ENCODE measurements at places on chromosomes 1 and 21.

GRCh38 chr1:234969011-234969441 is 159.6 kb downstream of the TOMM20 start:
- no peak for DNase-seq

DNA sequence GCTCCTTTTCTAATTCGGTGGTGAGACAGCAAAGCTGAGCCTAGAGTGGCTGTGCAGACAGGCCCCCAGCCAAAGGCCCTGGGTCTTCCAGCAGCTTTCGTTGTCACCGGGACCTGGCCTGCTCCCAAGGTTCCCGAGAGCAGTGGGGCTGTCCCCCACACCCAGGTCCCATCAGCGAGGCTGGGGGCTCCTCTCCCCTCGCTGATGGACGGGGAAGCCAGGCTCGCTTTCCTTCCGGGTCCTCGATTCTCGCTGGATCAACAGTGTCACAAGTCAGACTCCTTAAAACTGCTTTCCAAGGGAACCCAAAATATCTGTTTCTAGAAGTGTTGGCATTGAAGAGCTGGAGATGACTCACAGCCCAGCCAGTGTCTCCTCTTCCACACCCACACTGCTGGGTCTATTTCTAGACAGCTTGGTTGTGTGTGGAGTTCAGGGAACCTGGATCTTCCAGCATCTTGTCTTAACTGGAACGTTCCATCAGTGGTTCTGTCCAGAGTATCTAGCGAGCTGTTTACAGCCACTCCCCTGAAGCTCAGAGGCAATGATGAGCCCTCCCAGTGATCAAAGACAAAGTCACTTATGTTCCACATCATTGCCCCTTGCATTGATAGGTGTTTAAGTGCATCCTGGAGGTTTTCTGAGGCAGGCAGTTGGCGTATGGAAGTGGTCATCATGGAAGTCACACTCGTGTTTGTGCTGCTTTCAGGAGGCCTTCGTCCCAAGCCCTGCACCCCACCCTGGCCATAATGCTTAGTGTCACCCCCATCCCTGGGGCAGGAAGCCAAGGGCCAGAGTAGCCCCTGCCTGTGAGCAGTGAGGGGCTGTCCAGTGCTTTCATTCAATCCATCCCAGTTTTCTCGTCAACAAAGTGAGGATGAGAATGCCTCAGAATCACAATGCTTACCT is 35.2 kb downstream of the RRP1 start:
- no peak for DNase-seq

DNA sequence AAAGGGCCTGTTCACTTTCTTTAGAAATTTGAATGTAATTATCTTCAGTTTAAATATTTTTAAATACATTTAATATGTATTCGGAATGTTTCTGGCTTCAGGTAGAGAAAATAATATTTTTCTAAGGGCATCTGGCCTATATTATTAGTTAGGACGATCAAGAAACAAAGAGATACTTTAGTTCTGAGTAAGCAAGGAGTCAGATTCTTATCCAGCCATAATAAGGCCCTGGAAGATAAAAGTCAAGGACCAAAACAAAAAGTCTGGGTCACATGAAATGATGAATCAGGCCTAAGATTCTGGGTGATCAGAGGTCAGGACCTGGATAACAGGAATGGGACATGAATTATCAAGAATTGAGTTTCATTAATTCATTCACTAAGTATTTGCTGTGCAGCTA is 6.3 kb downstream of the PHC2 start:
- DNase-seq = no peak

DNA sequence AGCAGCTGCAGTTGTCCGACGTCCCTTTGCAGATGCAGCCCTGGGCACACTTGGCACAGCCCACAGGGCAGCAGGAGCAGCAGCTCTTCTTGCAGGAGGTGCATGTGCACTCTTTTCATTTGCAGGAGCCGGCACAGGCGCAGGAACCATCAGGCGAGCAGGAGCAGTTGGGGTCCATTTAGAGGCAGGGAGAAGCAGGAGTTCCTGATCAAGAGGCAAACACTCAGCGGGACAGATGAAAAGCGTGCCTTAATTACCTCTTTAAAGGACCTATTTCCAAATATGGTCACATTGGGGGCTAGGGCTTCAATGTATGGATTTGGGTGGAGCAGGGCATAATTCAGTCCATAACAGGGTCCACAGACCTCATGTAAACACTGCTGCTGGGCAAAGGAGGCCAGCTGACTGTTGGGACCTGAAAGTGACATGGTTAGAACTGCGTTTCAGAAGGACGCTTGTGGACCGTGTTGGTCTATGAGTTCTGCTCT is 4.3 kb upstream of the CPLANE2 start:
- no peak for DNase-seq

DNA sequence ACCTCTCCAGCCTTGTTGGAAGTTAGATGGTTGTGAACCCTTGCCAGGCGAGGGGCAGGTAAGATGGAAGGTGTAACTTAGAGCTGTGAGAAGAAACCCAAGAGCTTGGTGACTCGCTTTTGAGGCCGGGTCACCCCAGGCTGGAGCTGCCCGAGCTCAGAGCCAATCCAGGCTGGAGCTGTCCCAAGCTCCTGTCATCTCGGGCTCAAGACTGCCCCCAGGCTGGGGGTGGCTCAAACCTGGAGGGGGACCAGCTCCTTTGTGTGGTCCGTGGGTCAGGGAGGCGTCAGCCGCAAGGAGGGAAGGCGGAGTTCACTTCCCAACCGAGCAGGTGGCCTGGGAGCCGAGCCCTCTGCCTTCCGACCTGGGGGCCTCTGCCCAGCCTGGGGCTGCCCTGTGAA is 2.0 kb downstream of the HUNK start:
- DNase-seq = no peak

DNA sequence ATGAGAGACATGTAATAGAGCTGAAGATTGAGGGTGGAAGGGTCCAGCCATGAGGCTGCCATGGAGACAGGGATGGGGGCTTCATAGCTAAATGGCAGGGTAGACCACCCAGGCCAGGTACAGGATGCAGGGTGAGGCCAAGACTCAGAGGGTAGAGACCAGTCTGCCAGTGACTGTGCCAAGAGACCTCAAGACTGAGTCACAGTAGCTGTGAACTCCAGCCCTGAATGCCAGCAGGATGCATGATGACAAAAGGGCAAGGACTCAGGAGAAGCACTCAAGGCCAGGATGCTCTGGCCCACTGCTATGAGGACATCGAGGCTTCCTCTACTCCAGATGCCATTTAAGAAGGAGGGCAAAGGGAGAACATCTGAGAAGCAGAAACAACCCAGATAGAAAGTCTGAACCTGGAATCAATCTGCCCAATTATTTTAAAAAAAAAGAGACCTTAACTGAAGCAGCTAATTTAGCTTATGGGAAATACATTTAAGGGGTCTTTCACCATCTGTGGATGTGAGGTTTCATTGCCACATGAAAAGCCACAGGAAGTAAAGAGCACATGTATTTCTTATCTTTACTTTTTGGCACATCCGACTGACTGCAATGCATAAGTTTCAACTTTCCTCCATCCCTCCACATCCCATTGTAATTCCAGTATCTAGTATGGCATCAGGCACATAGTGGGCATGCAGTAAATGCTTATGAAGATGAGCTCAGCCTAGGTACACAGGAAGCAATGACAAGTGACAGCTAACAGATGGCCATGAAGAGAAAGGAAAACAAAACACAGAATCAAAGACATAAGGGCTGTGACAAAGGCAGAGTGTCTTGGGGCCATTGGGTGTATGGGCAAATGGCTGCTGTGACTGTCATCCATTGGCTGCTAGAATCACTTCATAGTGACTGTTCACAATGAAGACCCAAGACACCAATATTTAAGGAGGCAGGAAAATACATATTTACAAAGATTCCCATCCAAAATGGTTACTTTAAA is 40.2 kb downstream of the SUSD4 start:
- DNase-seq = no peak

- no peak for DNase-seq
These were observed 1.2 kb downstream of the SPATA46 start for GRCh38 chr1:162375463-162375862.

DNA sequence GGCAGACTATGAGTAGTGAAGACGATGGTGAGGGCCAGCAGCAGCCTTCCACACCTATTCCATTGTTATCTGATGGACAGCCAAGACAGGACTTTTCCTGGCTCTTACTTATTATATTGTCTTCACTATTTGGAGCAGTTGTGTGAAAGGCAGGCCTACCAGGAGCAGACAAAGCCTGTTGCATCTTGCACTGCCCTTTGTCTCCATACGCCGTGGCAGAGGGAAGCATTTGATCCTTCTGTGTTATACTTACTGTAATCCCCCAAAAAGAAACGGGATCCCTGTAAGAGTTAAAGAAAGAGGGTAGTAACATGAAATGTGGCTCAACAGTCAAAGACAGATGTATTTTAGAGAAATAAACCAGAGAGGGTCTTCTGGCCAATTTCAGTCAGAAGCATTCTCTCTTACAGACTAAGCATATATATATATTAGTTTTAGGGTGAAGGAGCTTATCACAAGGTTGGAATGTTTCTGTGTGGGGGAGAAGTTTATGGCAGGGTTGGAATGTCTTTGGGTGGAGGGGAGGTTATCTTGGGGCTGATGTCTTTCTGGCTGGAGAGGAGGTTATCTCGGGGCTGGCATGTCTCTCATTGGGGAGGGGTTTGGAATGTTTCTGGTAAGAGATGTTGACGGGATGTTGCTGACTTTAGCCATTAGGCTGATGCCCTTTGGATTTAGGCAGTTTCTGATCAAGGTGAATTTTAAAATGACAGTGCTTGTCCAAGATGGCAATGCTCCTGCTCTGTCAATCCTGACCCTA is 23.4 kb upstream of the HSD3B1 start:
- DNase-seq = no peak

DNA sequence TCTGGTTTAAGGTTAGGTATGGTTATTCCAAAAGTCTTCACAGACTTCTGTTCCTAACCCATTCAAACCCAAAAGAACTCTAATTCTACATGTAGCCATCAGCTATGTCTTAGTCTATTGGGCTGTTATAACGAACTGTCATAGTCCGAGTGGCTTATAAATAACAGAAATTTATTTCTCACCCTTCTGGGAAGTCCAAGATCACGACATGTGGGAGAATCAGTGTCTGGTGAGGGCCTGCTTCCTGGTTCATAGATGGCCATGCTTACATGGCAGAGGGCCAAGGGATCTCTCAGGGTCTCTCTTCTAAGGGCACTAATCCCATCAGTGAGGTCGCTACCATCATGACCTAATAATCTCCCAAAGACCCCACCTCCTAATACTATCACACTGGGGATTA is 103.0 kb upstream of the PPP2R5A start:
- no peak for DNase-seq

- DNase-seq = no peak
These were observed 104.6 kb downstream of the ADSS2 start for GRCh38 chr1:244346972-244347618.

- DNase-seq = no peak
These were observed 21.8 kb upstream of the HSD3B1 start for GRCh38 chr1:119485201-119485600.

- no peak for DNase-seq
These were observed 9.8 kb upstream of the MYSM1 start for GRCh38 chr1:58709540-58710175.

GRCh38 chr1:12157366-12158231 is 9.2 kb upstream of the TNFRSF1B start:
- no peak for DNase-seq

GRCh38 chr1:1881727-1882126 is 9.2 kb downstream of the GNB1 start:
- DNase-seq = no peak

DNA sequence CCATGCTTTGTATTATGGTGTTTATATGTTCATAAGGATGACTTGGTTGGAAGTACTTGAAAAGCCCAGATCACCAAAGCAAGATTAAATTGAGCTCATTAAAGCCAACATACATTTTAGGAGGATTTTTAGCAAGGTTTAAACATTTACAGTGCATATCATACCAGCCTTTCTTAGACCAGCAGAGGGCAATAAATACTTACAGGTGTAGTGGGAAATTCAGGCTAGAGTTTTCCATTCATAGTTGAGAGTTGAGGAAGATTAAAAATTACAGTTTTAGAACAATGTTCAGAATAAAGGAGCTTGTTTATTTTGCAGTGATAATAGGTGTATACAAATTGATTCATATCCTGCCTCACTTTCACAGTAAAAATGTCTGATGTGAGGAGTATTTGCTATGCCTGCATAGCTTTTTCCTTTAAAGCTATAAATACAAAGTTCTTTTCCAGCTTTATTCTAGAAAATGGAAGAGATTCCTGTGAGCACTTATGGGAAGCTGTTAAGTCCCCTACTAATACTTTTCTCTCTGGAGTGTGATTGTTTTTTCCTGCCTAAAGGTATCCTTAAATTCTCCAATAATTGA is 35.3 kb downstream of the DTL start:
- no peak for DNase-seq

- no peak for DNase-seq
These were observed 278.3 kb upstream of the NRIP1 start for GRCh38 chr21:15343066-15343465.

- DNase-seq = no peak
These were observed 5.4 kb downstream of the MEX3A start for GRCh38 chr1:156076609-156077429.

GRCh38 chr1:225544924-225545323 is 108.0 kb downstream of the ENAH start:
- DNase-seq = no peak

DNA sequence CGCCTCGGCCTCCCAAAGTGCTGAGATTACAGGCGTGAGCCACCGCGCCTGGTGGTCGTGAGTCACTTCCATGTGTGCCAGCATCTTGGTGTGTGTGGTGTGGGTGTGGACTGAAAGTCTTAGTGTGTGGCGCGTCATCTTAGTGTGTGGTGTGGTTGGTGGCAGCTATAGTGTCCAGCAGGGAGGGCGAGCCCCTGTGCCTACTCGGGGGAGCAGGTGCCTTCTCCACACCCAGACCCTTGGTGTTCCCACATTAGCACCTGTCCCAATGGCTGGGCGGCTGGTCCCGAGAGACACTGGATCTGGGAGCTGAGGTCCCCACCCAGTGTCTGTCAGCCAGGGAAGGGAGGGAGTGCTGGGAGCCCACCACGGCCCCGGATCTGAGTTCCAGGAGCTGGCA is 2.8 kb downstream of the SCNN1D start:
- DNase-seq = no peak

All from stimulated activated CD4-positive, alpha-beta T cell treated with anti-CD3 and anti-CD28 coated beads, Interleukin-15, amount 100 ng/mL, for 1 hour (primary cell).